ENCODE measurements at places on chromosomes 16 and 17.

GRCh38 chr16:23187341-23187740 lies 4.8 kb downstream of the SCNN1G start:
- no peak for DNase-seq

GRCh38 chr17:64178011-64178825 lies 48.3 kb upstream of the ERN1 start:
- no peak for DNase-seq

DNA sequence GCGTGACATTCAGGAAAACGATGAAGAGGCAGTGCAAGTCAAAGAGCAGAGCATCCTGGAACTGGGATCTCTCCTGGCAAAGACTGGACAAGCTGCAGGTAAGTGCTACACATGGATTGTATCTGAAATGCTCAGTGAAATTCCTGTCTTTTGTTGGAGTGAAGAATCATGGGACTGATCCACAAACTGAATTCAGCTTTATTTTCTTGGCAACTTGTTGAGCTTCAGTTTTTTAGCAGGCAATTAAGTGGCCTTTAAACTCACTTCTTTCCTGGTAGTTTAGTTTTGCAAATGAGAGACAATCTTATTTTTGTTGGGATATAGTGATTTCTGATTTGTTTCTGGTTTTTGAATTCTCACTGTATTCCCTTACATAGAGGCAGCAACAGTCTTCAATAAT lies 2.6 kb downstream of the PSMD11 start:
- no peak for DNase-seq

GRCh38 chr17:39563476-39563875 lies 44.2 kb downstream of the NEUROD2 start:
- no peak for DNase-seq

- no peak for DNase-seq
These were observed 58.4 kb downstream of the TMEM100 start for GRCh38 chr17:55664287-55664686.

- DNase-seq = no peak
These were observed 2.5 kb downstream of the TMEM92 start for GRCh38 chr17:50276588-50277356.

DNA sequence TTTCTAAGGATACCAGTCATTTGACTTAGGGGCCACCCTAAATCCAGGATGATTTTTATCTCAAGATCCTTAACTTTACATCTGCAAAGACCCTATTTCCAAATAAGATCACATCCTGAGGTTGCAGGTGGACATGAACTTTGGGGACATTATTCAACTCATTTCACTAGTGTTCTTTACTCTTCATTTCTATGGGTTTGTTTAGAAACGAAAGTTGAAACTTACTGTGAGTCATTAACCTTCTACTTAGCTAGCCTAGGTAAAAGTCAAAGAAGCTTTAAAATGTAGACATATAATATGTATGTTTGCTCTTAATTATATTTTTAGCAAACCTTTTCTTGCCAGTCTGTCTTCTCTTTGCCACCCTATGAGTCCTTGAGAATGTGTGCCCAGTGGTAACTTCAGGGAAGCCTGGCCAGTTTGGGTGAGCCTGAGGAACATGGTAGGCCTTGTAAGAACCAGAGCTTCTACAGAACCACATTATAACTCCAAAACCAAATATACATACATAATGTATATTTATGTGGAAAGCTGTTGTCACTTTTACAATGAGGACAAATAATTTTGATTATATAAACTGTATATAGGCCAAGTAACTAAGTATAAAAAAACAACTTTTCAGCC lies 38.4 kb downstream of the BPTF start:
- DNase-seq = no peak

- no peak for DNase-seq
These were observed 85.0 kb upstream of the RPL38 start for GRCh38 chr17:74118504-74118903.

- DNase-seq = no peak
These were observed 58.7 kb downstream of the SDK2 start for GRCh38 chr17:73585583-73585982.

DNA sequence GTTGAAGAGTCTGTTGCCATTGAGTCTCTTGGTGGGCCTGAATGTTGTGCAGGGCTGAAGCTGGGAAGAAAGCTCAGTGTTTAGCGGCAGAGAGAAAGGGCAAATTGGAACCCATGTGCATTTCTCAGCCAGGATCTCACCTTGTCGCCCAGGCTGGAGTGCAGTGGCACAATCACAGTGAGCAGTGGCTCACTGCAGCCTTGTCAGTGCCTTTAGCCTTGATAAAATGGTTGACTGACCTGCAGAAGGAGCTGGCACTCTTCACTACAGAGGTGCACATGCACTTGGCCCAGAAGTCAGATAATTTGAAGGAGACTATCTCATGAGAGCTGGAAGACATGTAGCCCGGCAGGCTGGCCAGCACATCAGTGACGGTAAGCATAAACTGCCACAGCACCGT lies 124.2 kb upstream of the TBX2 start:
- no peak for DNase-seq

DNA sequence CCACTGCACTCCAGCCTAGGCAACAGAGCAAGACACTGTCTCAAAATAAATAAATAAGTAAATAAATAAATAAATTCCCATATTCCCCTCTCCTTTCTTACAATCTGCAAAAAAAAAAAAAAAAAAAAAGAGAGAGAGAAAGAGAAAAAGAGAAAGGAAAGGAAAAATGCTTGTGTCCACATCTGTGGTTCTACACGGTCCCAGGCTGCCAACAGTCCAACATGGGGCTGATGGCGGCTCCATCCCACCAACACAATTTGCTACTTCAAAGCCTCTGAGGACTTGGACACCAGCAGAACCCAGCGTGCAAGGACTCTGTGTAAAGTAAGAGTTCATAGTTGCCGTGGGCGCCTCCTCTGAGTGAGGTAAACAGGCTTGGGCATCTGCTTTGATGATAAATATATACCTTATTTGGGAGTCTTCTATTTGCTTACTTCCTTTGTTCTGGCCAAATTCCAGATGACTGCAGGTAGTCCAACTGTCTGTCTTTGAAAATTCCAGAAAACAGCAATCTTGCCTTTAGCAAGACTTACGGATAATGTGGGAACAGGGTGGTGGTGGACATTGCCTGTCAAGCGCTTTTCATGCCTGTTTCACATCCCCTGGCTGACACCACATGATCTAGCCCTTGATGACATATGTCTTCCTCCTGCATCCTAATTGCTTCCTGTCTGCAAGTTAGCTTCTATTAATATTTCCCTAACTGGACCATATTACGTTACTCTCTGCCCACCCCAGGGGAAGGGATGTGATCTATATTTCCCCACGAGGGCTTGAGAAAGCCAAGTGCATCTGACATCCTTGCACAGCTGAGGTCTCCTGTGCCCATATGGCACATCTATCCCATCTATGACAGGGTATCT lies 10.1 kb downstream of the LITAF start:
- DNase-seq = no peak

DNA sequence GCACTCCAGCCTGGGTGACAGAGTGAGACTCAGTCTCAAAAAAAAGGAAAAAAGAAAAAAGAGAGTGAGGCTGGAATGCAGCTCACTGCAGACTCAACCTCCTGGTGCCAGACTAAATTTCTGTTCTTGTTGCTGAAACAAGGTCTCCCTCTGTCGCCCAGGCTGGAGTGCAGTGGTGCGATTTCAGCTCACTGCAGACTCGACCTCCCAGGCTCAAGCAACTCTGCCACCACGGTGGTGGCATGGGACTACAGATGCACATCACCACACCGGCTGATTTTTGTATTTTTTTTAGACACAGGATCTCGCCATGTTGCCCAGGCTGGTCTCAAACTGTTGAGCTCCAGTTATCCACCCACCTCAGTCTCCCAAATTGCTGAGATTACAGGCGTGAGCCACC lies 34.6 kb downstream of the TRIM25 start:
- no peak for DNase-seq

DNA sequence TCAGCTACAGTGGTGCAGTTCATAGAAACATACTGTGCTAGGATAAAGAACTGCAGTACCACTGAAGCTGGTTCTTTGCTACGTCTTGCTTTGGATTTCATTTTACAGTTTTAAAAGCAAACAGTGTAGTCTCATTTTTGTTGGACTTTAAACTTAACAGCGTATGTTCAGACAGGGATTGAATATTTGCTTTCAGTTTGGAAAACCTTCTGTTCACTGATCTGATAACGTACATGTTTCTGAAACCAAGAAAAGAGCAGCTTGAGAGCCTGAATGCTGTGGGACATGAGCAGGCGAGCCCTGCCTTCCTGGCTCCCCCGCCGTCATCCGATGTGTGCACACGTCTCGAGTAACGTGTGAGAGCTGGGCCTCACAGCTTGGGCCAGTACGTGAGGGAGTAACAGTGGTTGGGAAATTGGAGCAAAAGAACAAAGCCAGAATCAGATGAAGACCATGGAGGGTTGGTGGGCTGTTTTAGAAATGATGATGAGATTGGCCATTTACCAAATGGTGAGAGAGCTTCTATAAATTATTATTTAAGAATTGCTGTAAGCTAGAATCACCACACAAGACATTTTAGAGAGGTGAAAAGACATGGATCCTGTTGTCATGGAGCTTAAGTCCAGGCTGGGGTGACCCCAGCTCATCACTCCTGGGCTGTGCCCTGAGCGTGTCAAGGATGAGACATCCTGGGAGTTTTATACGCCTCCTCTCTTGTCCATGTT lies 20.8 kb upstream of the CLEC18C start:
- peak; percentile 60 for DNase-seq

DNA sequence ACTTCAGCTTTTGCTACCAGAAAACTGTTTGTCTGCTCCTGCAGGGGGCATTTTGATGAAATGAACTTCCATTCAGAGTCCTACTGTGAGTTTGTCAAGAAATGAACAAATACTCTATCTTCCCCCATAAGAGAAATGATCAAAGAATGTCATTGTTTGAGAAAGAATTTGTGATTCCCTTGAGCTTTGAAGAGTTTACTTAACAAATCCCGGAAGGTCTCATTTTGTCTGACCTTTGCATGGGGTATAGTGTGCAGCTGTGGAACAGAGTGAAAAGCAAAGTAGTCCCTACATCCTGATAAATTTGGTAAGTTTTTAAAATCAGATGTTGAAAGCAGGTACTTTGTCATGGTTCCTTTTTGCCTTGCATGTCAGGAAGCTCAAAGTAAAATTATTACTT lies 178.0 kb downstream of the ABCC12 start:
- DNase-seq = no peak

- no peak for DNase-seq
These were observed 178.8 kb upstream of the CACNG3 start for GRCh38 chr16:24077292-24077691.

GRCh38 chr17:6556121-6557039 lies at the start of gene PITPNM3:
Gene PITPNM3 (minus strand): TSS chr17:6556555. CDS start chr17:6556406, 149 bp downstream.
- no peak for DNase-seq

GRCh38 chr16:76796416-76796815 lies 394.6 kb upstream of the MON1B start:
- no peak for DNase-seq

DNA sequence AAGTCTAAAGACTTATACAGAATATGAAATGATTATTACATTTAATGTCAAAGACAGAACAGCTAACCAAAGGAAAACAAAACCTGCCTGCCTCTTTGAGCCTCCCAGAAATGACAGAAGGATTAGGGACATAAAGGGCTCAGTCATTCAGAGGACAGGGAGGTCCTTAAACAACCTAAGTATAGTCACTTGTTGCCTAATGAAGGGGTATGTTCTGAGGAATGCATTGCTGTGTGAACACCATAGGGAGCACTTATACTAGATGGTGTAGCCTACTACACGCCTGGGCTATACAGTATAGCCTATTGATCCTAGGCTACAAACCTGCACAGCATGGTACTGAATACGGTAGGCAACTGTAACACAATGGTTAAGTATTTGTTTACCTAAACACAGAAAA lies 106.4 kb downstream of the PARN start:
- DNase-seq = no peak

GRCh38 chr16:48503779-48504178 lies 106.2 kb downstream of the N4BP1 start:
- peak; percentile 50 for DNase-seq

DNA sequence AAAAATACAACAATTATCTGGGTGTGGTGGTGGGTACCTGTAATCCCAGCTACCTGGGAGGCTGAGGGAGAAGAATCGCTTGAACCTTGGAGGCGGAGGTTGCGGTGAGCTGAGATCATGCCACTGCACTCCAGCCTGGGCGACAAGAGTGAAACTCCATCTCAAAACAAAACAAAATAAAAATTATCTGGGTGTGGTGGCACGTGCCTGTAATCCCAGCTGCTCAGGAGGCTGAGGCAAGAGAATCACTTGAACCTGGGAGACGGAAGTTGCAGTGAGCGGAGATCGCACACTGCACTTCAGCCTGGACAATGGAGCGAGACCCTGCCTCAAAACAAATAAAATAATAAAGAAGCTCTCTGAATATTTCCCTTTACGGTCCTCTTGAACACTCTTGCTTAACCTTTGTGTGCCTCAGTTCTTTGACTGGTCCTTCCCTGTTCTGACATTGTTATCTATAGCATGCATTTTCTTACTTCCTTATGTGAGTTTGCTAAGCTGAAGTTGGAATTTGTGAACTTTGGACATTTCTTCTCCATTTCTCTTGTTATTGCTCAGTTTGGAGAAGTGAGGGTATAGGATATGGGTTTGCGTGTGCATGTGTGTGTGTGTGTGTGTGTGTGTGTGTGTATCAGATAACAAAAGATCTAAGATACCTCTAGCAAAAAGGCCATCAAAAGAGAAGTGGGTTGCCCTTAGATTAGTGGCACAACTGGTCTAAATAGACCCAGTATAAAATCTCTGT lies 29.7 kb upstream of the WSB1 start:
- DNase-seq = no peak

DNA sequence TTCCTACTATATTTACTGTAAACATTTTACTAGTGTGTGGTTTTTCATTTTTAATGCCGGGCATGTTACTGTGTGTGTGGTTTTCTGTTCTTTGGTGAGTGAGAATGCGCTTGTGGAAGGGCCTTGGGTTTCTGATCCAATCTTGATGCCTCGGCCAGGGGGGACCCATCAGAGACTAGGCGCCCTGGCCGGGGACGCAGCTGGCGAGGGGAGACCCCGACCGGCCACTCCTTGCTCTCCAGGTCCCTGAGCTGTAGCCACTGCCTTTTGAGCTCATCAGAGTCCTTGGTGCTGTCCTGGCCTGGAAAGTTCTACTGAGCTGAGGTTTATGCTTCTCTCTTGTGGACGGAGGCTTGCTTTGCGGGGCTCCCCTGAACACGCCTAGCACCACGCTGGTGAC lies 37.5 kb downstream of the KIAA0513 start:
- no peak for DNase-seq

All from left colon (tissue), 2 donors.